NCI-H1105 treated with DMSO at 0.1 percent for 48 hours (cell line): ENCODE measurements at places on chromosomes 7 and 10.

DNA sequence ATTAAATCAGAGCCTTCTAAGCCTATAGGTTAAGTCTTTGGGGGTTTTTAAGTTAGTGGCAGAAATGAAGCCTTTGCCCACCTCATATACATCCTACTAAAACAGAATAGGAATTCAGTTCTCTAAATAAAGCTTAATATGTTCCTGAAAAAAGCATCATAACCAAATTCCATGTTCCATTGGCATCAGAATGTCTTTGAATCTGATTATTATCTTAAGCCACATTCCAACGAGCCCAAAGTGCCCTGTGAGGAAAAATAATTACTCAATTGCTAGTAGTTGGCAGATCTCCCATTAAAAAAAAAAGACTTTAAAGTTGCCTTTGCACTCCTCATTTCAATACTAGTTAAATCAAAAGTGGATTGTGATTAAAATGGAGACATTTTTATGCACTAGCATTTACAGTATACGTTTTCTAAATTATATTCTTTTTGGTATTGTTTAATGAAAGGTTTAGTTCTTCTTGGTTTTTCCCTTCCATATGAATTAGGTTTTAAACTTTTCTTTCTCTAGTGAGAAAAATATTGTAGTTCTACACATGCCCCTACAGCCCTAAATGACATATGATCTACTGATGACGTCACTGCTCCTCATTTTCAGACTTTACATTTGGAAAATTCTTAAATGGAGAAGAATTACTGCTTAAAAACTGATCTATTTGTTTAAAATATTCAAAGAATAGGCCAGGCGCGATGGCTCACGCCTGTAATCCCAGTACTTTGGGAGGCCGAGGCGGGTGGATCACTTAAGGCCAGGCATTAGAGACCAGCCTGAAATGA lies 54.3 kb upstream of the CABCOCO1 start:
- DNase-seq = no peak

GRCh38 chr7:123417580-123417979 lies 116.8 kb downstream of the IQUB start:
- no peak for DNase-seq

DNA sequence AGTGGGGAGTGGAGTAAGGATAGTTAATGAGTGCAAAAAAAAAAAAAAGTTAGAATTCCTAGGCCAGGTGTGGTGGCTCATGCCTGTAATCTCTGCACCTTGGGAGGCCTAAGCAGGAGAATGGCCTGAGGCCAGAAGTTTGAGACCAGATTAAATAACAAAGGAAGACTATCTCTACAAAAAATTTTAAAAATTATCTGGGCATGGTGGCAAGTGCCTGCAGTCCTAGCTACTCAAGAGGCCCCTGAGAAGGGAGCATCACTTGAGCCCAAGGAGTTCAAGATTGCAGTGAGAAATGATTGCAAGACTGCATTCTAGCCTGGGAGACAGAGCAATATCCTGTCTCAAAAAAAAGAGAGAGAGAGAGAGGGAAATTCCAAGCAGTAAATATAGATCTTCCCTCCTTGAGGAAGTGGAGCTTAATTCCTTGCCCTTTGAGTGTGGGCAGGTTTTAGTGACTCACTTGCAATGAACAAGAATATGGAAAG lies 19.5 kb upstream of the CSTF2T start:
- DNase-seq = no peak

DNA sequence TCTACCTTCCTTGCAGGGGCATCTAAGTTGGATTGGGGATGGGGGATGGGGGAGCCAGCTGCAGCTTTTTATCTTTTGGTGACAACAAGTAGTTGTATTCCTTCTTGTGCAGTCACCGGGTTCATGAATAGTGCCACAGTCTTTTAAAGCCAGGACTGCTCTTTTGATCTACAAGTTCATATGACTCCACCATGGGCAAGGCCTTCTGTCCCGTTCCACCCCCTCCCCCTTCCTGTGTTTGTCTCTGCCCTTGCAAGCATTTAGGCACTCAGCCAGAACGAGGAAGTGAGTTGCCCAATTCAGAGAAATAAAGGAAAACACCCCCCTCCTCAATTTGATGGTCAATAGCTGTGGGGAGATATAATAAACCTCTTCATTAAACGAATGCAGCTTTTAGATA lies 44.8 kb upstream of the EGR2 start:
- peak; percentile 6 for DNase-seq

GRCh38 chr10:98539578-98539977 lies 92.8 kb upstream of the HPS1 start:
- DNase-seq = no peak

DNA sequence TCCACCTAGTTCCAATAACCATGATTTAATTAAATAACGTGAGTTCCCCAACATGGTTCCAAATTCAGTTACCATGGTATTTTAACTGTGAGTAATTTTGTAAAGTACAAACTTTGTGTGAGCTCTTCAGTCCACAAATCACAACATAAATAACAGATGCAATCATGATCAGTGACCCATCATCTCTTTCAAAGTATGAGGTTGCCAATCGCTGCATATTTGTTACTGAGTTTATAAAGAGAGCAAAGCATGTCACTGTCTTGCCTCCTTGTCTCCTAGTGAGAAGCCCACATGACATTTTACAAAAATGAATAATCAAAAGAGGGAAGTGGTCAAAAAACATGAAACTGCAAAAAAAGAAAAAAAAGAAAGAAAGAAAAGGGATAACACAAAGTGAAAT lies 69.1 kb upstream of the PDSS1 start:
- no peak for DNase-seq

DNA sequence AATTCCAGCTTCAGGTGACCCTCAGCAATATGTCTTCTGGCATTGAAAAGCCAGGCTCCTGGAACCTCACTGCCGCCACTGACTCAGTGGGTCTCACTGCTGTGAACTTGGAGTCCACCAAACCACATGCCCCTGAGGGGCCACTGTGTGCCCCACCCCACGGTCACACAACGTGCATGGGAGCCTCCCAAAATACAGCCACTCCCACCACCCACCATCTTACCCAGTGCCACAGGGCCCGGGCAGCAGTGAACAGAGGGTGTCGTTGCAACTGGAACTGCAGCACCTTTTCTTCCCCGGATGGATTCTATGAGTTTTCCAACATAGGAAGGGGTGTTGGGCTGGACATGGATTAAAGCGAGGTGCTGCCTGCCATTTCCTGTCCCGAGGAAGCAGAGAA lies 60.1 kb downstream of the ASB13 start:
- no peak for DNase-seq

DNA sequence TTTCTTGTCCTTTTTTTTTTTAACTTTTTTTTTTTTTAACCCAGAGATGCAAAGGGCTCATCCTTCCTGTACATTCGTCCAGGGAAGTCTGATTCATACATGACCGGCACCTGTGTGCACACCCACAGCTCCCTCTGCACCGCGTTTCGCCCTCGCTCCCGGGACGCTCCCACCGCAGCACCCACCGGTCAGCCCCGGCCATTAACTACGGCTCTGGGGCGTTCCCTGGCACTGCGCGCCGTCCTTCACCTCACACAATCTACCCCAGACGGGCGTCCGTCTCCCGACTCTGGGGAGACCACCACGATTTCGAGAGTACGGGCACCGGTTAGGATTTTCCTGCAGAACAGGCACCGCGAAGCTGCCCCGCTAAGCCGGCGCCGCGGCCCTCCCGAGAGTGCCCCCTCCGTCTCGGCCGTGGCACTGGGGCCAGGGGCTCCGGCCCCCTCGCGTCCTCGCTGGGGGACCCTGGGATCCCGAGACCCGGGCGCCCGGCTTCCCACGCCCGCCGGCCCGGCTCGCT lies 452 bp downstream of the ATE1 start:
- DNase-seq = peak; percentile 28

GRCh38 chr7:93310346-93310745 lies 78.2 kb downstream of the VPS50 start:
- DNase-seq = no peak

DNA sequence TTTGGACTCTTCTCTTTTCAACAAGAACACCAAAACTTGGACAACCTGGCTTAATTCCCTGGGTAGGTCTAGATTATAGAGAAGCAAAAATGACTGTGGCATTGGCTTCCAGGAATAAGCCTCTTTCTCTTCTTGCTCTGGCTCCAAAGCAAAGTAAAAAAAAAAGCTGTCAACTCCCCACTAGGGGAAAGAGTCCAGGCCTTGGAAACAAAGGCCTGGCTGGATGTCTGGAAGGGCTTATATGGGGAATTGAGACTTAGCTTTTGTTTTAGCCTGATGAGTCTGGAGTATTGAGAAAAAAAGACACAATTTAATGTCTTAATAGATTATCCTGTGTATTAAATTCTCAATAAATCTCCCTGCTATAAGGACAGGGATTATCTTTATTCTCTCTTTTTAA lies 300.6 kb downstream of the SORCS3 start:
- no peak for DNase-seq

GRCh38 chr10:87799860-87800259 lies 18.2 kb downstream of the ATAD1 start:
- no peak for DNase-seq

GRCh38 chr7:22826593-22826992 lies 3.9 kb upstream of the TOMM7 start:
- DNase-seq = no peak

- no peak for DNase-seq
Observed at GRCh38 chr10:30455816-30456215, 21.8 kb downstream of the MAP3K8 start.

DNA sequence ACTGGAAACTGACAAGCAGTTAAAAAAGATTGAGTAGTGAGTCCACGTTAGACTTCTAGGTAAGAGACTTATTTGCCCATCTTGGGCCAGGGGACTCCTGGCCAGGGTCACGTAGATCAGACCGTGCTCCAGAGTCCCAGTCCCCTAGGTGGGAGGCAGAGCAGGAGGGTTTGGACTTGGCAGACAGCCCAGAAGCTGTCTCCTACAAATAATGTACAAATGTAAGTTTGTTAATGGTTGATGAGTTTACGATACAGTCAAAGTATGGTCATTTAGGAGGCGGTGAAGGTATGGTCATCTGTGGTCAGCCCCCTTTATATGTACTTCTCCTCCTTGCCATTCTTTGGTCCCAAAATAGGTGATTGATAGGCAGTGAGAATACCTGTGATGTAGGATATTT lies 28.2 kb downstream of the INPP5F start:
- DNase-seq = peak; percentile 2

- DNase-seq = no peak
Observed at GRCh38 chr7:157472311-157473050, 135.7 kb downstream of the DNAJB6 start.

DNA sequence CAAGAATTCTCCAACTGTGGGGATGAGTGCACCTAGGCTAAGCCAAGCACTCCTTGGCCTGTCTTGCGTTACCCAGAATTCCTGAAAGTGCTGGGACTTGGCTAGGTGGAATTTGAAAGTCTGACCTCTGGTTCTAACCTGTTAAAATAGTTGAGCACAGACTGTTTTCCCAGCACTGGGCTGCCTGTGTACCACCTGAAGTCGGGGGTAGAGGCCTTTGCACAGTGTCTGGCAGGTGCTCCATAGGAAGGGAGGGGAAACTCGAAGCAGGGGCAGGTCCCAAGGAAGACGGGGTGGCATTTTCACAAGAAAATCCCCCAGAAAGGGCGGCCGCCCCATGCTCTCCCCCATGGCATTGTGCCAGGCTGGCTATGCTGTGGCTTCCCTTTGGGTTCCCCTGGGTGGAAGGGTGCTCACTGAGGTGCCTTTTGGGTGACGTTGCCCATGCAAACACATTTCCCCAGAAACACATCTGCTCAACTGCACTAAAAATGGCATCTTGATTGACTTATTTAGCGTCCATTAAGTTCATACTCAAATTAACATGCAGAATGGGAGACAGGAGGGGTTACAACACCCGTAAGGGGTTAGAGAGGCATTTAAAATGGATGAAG lies 62.9 kb downstream of the SYPL1 start:
- no peak for DNase-seq

DNA sequence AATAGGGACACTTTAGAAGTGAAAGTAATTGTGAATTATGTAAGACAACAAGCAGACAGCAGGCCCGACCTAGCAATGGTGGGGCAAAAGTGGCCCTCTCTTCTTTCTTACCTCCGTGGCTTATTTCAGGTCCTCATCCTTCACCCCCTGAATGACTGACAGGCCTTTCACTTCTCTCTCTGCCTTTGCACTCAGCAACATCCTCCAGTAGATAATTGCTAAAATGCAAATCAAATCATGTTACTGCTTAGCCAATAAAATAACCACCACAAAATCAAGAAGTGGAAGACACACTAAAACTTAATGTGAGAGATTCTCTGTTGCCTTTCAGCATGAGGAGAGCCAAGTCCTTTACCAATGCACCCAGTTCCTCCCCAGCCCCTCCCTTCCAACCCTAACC lies 274.6 kb upstream of the ZNF32 start:
- no peak for DNase-seq

DNA sequence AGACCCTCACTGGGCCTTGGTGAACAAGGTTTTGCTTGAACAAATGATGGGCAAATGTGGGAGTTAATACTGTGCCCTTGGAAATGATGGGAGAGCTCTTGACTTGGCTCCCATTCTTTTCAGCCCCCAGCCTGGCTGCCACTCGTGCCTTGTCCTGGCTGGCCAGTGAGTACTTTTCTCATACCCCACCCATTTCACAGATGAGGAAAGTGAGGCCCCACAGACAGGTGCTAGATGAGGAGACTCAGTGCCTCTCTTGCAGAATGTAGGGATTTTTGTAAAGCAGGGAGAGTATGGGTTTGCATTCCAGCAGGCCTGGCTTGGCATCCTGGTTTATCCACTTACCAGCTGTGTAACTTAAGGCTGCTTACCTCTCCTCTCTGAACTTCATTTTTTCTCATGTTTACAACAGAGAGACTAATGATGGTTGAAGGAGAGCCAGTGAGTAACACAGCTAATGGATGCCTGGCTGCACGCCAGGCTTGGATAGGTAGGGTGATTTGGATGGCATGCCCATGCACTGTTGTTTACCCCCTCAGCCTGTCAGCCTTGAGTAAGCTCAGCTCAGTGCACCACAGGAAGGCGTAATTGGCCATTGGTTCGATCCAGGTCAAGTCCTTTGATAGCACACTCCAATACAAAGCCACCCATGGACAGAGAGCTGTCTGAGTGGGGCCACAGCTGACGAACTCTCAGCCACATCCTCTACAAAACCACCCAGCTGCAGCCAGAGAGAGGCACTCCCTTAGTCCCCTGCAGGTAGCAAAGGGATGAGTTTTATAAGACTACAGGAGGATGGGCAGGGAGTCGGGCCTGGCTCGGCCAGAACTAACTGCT lies 436.8 kb downstream of the RPS24 start:
- peak; percentile 72 for DNase-seq

- DNase-seq = no peak
Observed at GRCh38 chr10:68223535-68224165, 8.3 kb downstream of the ATOH7 start.

GRCh38 chr7:155750255-155751125 lies 61.8 kb downstream of the SHH start:
- DNase-seq = no peak

GRCh38 chr10:132710036-132710686 lies 75.8 kb downstream of the NKX6-2 start:
- no peak for DNase-seq

DNA sequence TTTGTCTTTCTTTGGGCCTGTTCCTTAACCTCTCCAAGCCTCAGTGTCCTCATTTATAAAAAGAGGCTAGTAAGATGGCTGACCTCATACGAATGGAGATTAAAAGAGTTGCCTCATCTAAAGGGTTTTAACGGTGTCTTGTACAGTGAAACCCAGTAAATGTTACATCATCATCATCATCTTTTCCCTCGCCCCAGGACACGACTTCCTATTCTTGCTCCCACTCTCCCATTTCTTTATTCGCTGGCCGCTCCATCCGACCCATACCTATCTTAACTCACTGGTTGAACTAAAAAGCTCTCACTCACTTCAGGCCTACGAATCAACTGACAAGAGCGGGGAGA lies 554 bp downstream of the FRA10AC1 start:
- no peak for DNase-seq
